ENCODE measurements at places on chromosomes 3 and 15.

- DNase-seq, result peak; percentile 51
These were observed 2.0 kb upstream of the TOPBP1 start for GRCh38 chr3:133663569-133664313.

GRCh38 chr3:49725906-49726681, 2.3 kb upstream of the GMPPB start:
- no peak for DNase-seq

- peak; percentile 79 for DNase-seq
These were observed 1006.5 kb downstream of the TBL1XR1 start for GRCh38 chr3:176190755-176191154.

DNA sequence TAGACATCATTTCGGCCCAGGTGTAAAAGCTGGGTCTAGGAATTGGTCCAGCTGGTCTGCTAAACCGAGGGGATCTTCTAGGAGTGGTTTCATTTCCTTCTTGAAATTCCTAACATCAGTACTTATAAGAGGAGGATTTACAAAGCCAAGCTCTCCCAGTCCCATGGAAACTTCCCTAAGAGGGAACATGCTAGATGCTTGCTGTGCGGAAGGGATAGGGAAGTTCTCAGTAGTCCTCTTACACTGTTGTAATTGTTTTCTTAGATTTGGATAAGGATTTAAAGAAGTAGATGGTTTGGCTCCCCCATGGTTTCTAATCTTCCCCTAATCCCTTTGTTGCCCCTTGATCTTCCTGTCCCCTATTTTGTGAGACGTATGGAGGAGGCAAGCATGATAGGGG, 89.7 kb upstream of the XCR1 start:
- DNase-seq, result no peak

- DNase-seq, result no peak
These were observed 148.4 kb downstream of the PGPEP1L start for GRCh38 chr15:98859149-98859548.

- no peak for DNase-seq
These were observed 46.2 kb upstream of the FOXP1 start for GRCh38 chr3:71629711-71630110.

DNA sequence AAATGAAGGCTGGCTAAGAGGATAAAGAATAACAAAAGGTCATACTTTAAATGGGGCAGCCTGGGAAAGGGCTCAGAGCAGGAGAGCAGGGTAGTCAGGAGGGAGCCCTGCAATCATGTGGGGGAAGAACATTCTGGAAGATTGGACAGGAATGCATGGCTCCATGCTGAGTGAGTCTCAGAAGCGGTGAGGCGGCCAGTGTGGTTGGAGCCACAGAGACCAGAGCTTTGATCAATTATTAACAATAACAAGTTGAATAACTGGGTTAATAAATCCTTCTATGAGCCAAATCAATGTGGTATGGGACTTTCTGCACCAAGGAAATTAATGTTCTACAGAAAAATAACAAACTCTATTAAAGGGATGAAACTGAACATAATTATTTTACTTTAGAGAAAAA, 57.9 kb upstream of the DCUN1D1 start:
- DNase-seq, result no peak

GRCh38 chr3:144859161-144859560, 887.5 kb downstream of the DIPK2A start:
- DNase-seq, result no peak

DNA sequence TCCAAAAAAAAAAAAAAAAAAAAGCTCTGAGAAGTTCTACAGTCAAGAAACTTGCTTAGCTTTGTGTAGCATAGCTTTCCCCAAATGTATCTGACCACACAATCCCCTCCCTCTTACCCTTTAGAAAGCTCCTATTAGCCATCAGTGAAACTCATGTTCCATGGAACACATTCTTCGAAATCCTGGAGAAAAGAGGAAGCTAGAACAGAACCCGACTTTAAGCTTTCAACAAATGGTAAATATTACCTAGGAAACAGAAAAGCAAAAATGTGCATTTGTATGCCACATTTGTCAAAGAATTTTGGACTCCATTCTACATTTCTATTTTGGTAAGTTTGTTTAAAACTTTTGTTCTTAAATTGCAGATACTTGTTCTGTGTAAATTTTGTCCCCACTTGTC, 17.4 kb upstream of the CRTC3 start:
- DNase-seq, result no peak

DNA sequence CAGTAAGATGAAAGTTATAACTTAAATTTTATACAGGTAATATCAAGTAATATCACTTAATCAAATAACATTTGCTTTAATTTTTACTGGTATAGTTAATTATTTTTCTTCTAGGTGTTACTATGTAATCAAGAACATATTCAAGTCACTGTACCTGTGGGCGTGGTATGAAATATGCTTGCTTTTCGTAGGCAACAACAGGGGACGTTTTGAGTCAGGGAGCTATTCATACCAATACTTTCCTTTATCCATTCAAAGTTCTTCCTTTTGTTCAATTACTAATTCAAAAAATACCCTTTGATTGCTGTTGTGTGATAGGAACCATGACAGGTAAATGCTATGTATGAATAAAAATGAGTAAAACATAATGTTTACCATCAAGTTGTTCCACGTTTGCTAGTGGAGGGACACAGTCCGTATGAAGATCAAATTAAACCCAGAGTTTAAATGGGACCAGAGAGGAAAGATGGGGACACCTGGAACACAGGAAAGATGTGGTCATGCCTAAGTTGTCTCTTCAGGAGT, 654.0 kb upstream of the KCNMB2 start:
- no peak for DNase-seq

DNA sequence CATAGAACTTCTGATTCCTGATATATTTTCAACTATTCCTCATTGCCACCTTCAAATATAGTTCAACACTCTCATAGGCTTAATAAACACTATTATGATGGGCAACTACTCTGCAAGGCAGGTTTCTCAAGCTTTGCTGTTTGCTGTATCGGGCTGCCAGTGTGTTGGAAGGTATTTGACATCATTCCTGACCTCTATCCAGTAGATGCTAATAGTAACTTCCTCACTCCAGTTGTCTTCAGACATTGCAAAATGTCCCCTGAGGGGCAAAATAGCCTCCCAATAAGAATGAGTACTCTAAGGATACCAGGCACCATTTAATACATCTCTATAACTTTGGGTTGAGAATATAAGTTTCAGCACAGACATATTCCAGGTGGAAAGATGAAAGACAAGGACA, 147.5 kb upstream of the PFN2 start:
- DNase-seq, result no peak

- no peak for DNase-seq
These were observed 37.5 kb downstream of the ARNT2 start for GRCh38 chr15:80441714-80442113.

DNA sequence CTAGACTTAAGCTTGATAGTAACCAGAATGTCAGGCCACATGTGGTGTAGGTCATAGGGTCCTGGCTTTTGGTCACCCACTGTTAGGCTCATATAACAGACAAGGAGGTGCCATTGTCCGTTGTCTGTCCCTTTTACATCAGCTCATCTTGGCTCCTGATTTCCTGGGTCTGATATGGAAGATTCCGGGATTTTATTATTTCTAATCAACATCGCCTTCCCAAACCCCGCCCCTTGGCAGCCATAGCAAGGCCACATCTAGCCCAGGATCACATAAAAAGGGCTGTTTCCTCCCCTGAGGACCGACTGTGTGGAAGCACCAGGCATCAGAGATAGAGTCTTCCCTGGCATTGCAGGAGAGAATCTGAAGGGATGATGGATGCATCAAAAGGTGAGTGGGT, at the start of gene TGM4:
TSS of gene TGM4 (plus strand) at position 301 of the 400 bp plus-strand sequence. CDS start at position 372, 71 bp downstream.
- DNase-seq, result no peak

GRCh38 chr15:68073576-68074288, 19.6 kb downstream of the PIAS1 start:
- no peak for DNase-seq

GRCh38 chr3:122627301-122627700, 49.9 kb downstream of the PARP15 start:
- no peak for DNase-seq

DNA sequence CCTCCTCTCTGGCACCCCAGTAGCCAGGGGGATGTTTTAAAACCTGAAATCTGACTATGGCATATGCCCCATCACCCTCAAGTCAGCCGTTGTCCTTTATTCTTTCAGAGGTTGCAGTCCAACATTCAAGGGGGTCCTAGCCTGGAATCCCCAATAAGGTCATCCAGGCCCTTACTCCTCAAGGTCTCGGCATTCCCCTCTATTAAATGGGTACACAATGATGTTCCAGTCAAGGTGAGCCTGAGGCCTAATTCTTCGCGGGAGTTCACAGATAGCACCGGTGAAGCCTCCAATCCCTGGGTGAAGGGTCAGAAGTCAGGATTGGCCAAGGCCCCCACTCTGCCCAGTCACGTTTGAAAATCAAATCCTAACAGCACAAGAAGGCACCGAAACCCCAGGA, 8.1 kb upstream of the SEMA3F start:
- DNase-seq, result no peak

GRCh38 chr15:32866454-32867312, 148.9 kb downstream of the GREM1 start:
- DNase-seq, result no peak

GRCh38 chr3:53808496-53808895, 37.7 kb downstream of the CHDH start:
- no peak for DNase-seq

DNA sequence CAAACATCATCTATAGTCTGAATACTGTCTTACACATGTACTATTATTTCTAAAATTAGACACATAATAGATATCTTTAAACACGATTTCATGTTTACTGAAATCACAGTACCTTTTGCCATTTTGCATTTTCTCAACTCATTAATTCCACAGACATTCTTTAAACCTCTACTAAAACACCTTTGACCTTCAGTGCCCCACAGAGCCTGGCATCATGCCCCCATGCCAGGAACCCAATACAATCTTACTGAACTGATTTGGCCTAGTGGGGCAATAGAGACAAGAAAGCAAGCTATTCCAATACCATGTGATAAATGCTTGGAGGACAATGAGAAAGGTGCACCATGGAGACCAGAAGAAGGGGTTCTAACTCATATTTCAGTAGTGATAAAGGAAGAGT, 19.3 kb upstream of the GUCA1C start:
- DNase-seq, result no peak

- no peak for DNase-seq
These were observed 92.0 kb downstream of the MTHFS start for GRCh38 chr15:79804838-79805237.

DNA sequence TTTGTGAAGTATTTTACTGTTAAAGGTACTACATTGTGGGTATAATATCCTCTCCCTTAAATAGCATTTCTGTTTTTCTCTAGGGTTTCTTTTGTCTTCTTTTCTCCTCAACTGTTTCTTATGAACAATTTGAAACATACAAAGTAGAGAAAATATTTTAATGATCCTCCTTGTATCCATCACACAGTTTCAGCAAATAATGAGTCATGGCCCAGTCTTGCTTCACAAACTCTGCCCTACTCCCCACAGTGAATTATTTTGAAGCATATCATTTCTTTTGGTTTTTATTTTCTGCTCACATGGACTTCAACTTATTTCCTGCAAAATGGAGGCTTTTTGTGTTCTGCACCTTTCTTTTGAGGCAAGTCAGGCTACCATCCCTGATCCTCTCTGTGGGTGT, 6.1 kb upstream of the SCAANT1 start:
- no peak for DNase-seq

DNA sequence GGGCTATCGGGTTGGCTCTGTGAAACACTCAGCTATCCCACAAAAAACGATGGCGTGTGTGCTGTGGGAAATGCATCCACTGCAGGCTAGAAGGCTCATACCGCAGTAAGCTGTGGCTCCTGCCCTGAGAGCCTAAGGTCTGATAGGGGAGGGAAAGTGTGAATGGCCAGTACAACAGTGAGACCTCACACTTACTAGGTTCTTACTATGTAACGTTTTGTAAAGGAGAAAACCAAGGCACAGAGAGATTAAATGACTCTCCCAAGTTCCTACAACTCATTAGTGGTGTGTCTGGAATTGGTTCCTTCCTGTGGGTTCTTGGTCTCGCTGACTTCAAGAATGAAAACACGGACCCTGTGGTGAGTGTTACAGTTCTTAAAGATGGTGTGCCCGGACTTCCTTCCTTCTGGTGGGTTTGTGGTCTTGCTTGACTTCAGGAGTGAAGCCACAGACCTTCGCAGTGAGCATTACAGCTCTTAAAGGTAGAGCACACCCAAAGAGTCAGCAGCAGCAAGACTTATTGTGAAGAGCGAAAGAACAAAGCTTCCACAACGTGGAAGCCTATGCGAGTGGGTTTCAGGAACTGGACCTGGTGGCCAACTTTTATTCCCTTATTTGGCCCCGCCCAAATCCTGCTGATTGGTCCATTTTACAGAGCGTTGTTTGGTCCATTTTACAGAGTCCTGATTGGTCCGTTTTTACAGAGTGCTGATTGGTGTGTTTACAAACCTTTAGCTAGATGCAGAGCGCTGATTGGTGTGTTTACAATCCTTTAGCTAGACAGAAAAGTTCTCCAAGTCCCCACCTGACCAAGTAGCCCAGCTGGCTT, 161.7 kb downstream of the POLR2M start:
- DNase-seq, result no peak
